ENCODE measurements at places on chromosomes 1 and 21.

DNA sequence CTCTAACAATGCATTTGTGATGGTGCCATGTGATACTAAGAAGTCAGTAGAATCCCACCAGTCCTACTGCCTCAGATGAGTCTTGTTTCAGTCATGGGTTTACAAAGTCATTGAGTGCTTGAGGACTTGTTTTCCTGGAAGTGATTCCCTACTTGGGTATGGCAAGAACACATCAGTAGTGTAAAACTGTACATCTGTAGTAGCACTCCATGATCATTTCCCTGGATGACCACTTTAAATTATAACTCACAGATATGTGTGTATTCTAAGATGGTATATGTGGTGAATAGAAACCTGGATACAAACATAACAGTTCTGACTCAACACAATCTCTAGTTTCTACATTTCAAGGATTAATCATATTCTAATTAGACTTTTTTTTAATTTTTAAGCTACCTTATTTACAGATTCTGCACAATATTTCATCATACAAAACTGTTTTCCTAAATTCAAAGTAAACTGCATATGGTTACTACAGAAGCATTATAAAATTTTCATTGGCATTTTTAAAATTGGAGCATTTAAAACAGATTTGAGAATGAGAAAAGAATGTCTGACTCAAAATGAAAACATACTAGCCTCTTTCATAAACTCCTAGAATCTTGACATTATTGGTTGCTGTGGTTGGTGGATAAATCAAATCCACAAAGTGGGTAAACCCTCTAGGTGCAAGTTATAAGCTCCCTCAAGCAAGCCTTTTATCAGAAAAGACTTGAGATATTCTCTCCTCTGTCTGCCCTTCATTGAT is 6.8 kb upstream of the PSMG1 start:
- peak; percentile 72 for DNase-seq

GRCh38 chr1:21531241-21531640 is 22.0 kb downstream of the ALPL start:
- DNase-seq, result no peak

GRCh38 chr1:246795906-246796694 is 71.9 kb downstream of the SCCPDH start:
- no peak for DNase-seq

- peak; percentile 71 for DNase-seq
Observed at GRCh38 chr1:98399218-98399617, 262.3 kb upstream of the SNX7 start.
